IPS DF 6.9 (cell line): ENCODE measurements at places on chromosomes 6 and 20.

DNA sequence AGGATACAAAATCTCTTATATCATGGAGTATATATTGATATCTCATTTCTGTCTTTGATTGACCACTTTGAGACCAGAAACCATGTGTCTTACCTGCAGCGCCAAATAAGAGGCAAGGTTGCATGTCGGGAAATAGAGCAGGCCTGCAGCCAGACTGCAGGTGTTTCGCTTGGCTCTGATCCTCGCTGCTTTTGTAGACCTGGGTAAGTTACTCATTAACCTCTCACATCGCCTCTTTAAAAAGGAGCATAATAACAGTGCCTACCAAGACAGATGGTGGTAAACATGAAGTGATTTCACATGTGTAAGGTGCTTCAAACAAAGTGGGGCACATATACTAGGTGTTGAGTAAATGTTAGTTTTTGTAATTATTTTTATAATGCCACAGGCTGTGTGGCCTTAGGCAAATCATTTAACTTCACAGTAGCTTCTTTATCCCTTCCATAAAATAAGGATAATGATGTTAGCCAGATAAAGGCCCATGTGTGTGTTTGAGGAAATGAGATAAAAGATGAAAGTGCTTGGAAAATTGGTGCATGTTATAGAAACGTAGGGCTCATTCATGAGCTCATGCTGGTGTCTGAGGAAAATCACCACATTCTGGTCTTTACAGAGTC is 248.8 kb upstream of the MAP3K7 start:
- DNase-seq, result no peak

DNA sequence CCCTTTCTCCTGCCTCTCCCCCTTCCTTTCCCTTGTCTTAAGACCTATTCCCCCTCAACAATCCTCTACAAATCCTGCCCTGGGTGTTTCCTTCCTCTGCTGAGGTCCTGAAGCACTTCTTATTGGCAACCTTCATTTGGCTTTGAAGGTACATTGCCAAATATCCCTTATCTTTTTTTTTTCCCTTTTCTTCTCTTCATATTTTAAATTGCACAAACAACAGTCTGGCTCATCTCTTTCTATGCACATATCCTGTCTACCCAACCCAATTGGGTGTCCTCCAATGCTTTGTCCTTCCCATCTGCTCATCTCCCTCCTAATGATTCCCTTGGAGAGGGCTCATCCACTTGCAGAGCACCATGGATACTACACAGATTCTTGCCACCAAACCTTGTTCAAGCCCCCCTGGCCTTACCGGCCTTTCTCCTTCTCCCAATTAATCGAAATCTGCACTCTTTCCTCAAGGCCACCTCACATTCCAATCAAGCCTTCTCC is 537.9 kb upstream of the JARID2 start:
- no peak for DNase-seq

DNA sequence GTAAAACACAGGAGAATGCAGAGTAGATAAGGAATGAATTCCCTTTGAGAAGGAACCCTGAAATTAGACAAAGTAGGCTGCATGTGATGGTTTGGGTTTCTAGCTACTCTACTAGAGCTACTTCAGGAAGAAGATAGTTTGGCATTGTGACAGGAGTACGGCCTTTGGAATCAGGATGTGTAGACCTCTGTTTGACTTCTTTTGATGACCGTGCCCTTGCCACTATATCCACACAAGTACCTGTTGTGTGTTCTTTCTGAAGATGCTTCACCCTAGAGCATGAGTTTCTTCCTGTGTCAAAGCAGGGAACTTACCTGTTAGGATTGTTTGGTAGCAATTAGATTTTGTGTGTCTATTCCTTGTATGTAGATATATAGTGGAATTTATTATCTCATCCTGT is 41.7 kb downstream of the CD2AP start:
- no peak for DNase-seq

DNA sequence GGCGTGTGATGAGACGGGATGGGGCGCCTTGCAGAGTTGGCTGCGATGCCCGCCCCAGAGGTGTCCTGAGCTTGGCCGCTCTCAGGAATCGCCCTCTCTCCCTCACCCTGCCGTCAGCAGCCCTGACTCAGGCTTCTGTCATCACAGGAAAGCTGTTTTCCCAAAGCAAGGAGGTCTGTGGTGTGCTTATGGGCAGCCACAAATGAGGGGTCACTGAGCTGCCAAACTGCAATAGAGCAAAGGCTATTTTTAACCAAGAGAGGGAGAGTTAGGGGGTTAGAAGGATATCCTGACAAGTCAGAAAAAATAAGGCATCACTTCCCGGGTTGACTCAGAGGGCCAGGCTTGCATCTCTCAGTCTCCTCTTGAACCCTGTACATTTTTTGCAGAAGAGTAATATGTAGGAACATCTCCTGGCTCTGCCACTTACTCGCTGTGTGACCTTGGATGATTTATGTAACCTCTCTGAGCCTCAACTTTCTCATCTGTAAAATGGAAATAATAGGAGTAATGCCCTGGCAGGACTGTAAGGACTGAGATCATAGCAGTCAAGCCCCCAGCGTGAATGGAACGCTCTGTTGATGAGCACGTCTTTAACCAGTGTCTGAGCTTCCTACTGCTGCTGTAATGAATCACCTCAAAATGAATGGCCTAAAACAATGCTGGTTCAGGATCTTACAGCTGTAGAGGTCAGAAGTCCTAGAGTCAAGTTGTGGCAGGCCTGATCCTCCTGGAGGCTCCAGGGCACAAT is 181.9 kb downstream of the NFATC2 start:
- DNase-seq, result no peak

- no peak for DNase-seq
These were observed 345.4 kb upstream of the NOX3 start for GRCh38 chr6:155801046-155801445.

- no peak for DNase-seq
These were observed 141.9 kb upstream of the NEDD9 start for GRCh38 chr6:11374036-11375010.

DNA sequence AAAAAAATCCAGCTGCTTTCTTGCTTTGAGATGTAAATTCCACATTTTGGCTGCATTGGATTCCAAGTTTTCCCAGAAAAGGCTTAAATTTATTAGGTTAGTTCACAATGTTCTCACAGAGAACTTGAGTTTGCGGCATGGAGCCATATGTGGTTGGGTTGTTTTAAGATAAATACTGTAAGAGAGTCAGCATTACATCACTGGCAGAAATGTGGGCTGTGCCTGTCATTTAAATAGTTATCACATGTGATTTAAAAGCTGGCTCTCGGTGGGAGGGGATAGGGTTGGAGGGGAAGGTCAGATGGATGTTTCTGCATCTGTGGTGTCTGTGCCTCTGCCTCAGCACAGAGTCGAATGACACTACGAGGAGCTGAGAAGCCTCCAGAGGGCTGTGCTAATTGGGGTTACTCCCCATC is 73.8 kb upstream of the SCP2D1 start:
- DNase-seq, result no peak

- no peak for DNase-seq
These were observed 514.0 kb upstream of the BTBD3 start for GRCh38 chr20:11403711-11404110.

GRCh38 chr6:148713921-148714320 is 32.9 kb upstream of the UST start:
- DNase-seq, result no peak

GRCh38 chr6:36128793-36129192 is 1.5 kb upstream of the MAPK13 start:
- DNase-seq, result no peak

DNA sequence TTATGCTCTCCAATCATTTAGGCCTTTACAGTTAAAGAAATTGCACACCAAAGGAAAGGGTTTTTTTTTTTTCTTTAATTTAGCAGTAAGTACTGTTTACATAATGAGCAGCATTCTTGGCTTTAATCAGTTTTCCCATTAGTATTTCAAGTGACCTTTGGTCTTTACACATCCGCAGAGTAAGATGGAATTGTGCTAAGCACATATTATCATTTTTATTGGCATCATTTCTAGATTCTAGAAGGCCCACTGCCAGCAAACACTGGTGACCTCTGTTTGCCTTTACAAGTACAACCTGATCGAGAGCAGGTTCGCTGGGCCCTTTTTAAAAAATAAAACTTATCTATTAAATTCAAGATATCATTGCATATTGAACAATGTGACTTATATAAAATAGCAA is 104.3 kb downstream of the ADGRG6 start:
- no peak for DNase-seq

GRCh38 chr6:105573138-105573537 is 170.3 kb upstream of the PREP start:
- no peak for DNase-seq

DNA sequence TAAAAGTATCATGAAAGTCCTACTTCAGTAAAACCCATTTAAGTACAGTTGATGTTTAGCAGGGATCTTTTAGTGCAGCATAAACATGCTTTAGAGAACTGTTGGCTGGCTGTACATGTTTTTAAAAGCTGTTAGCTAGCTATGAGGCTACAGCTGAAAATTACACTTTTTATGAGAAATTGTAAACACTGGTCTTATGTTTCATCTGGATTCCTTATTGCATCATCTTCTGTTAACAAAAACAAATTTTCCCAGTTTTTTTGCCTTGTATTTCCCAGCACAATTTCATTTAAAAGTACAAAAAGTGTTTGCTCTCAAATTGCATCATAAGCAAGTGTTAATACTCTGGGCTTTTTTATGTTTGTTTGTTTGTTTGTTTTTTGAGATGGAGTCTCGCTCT is 18.3 kb upstream of the HLA-E start:
- no peak for DNase-seq

DNA sequence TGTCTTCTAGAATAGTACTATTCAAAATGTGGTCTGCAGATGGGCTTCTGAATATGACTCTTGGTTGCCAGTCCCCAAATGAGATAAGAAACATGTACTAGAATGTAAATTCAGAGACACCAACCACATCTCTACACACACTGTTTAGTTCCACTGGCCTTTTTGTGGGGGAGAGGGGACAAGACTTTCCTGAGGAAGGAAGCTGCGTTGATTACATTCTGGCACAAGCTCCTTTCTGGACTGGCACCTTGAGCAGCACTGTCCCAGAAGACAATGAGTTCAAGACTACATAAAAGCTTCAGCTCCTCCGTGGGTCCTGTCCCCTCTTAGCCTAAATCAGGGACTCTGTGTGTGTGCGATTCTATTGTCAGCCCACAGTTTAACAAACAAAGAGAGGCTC is 6.9 kb upstream of the IYD start:
- DNase-seq, result no peak
